ENCODE measurements at places on chromosomes 4 and X.

DNA sequence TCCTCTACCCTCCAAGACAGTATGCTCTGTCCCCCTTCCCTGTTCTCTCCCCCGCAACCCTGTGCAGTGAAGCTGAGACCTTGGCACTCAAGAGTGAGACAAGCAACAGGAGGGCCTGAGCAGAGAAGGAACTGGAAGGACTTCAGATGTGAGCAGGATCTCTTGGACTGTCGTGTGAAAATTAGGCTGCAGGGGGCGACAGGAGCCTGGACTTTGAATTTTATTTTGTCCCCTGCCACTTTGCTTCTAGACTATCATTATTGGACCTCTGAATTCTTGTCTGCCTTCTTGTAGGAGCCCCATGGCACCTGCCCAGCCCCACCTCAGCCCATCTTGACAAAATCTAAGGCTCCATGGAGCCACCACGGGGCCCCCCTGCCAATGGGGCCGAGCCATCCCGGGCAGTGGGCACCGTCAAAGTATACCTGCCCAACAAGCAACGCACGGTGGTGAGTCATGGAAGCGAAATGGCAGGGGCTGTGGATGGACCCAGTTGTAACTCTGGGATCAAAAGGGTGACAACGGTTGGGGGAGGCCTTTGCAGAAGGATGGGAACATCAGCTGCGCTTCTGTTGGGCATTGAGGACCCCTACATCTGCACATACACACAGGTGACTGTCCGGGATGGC lies 1.7 kb downstream of the ARAF start:
- no peak for DNase-seq

GRCh38 chr4:55880652-55881280 lies 27.3 kb downstream of the EXOC1 start:
- DNase-seq: no peak

- DNase-seq: no peak
These were observed 664.0 kb upstream of the IGFBP7 start for GRCh38 chr4:57774171-57774570.

DNA sequence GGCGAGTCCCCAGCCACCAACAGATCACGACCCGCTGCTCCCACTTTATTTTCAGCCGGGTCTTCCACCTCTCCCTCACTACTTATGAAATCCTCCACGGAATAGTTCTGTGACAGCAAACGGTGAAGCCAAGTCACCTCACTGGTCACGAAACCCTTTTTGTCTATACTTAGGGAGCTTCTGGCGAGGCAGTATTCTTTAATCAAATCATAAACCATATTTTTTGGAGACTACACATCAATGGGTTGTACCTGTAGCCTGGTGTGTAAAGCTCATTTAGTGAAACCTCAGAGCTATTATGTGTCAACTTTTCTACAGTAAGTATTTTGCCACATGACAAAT lies 809 bp upstream of the H2AZ1 start:
- DNase-seq: no peak

GRCh38 chr4:77269505-77269904 lies 112.5 kb downstream of the CCNG2 start:
- DNase-seq: no peak

DNA sequence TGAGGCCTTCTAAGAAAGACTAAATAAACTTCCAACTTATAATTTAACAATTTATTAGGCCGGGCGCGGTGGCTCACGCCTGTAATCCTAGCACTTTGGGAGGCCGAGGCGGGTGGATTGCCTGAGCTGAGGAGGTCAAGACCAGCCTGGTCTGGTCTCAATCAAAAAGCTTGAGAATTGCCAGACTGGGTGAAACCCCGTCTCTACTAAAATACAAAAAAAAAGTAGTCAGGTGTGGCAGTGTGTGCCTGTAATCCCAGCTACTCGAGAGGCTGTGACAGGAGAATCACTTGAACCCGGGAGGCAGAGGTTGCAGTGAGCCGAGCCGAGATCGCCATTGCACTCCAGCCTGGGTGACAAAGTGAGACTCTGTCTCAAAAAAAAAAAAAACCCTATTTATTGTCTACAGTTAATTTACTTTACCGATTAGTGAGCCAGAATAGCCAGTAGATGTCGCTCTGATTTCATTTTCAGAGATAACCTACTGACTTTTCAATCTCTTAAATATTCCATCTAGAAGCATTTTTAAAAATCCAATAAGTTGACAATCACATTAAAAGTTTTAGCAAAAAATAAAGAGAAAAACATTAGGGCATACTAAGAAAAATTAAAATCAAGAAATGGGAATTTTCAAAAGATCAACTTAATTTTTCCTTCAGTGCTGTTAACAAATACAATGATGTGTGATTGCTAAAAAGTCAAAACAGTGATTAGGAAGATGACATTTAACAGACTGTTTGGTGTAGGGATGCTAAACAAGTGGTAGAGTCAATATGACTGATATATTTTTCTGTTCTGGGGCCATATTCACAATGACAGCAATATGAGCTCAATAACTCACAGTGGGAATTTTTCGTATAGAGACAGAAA lies 4.3 kb upstream of the SHROOM3 start:
- no peak for DNase-seq

GRCh38 chrX:153792368-153792767 lies 1.8 kb downstream of the IDH3G start:
- no peak for DNase-seq

DNA sequence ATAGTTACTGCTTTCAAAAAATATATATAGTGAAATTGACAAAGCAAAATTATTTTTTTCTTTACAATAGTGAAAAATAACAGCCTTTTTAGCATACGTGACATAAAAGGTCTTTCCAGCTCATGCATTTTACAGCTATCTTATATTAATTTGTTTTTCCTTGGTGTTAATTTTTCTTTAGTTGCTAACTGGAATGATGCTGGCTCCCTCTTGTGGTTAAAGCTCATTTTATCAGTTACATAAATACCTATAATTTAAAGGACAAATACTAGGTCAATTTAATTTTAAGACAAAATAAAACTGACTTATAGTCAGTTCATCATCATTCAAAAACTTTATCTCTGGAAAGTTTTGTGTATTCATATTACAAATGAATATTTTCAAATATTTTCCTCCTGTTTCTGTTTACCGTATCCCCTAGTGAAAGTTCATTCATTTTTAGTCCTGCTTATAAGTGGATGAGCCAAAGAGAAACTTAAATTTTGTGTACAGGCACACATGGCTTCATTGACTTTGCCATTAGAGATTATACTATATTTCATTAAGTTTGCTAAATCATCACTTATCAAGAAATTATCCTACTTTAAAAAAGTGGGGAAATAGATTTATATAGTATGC lies 9.9 kb upstream of the ANAPC4 start:
- DNase-seq: no peak

All from vagina (tissue), 2 donors.